ENCODE measurements at places on chromosomes 3 and 15. TPM values are rescaled to one million over a fixed set of nuclear protein-coding genes. Genes with fewer than 3 reads are reported as not detected.

FANCD2OS gene
- not detected for total RNA-seq

GRCh38 chr15:76239786-76240185, 71.5 kb downstream of the ETFA start:
- DNase-seq = no peak

- DNase-seq = no peak
Measured at GRCh38 chr3:8768364-8769087, 887 bp downstream of the OXTR start.

GRCh38 chr3:65276551-65276950, 588.8 kb upstream of the ADAMTS9 start:
- no peak for DNase-seq

DNA sequence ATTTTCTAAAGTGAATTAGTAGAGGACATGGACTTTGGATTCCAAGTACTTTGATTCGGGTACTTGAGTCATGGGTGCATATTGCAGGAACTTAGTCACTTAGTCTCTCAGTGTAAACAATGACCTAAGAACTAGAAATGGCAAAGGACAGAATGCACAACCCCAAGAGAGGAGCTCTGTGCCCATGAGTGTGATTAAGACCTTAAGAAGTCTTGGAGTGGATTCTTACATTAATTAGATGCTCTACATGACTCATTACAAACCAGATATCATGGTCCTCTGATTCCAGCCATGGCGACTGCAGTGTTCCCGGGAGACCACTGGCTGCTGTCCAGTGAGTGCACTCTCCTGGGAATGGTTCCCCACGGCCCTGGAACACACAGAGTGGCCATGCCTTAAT, 251.5 kb downstream of the GABRG3 start:
- DNase-seq = no peak
